DMS53 (cell line): ENCODE measurements at places on chromosomes 4 and X.

- peak; percentile 45 for DNase-seq
These were observed 574 bp upstream of the CFAP97 start for GRCh38 chr4:185204238-185204910.

GRCh38 chr4:24979554-24979953 is 51.2 kb downstream of the LGI2 start:
- DNase-seq = peak; percentile 37

GRCh38 chrX:40434947-40435346 is 145.8 kb upstream of the ATP6AP2 start:
- DNase-seq = peak; percentile 7

DNA sequence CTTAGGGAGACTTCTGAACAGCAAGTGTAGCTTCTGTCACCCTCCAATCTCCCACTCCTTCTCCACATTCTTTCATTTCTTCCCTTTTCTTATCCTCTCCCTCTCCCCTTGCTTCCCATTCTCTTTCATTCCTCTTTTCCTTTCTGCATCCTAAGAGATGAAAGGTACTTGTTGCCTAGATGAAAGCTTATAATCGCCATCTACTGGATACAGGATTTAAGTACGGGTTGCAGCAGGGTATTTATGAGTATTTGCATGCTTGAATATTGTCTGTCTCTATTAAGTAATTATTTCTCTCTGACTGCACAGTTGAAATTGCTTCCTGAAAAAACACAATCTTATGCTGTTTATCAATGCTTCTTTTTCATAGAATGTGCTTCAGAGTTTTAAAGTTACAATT is 174.0 kb upstream of the TENT5D start:
- peak; percentile 17 for DNase-seq

DNA sequence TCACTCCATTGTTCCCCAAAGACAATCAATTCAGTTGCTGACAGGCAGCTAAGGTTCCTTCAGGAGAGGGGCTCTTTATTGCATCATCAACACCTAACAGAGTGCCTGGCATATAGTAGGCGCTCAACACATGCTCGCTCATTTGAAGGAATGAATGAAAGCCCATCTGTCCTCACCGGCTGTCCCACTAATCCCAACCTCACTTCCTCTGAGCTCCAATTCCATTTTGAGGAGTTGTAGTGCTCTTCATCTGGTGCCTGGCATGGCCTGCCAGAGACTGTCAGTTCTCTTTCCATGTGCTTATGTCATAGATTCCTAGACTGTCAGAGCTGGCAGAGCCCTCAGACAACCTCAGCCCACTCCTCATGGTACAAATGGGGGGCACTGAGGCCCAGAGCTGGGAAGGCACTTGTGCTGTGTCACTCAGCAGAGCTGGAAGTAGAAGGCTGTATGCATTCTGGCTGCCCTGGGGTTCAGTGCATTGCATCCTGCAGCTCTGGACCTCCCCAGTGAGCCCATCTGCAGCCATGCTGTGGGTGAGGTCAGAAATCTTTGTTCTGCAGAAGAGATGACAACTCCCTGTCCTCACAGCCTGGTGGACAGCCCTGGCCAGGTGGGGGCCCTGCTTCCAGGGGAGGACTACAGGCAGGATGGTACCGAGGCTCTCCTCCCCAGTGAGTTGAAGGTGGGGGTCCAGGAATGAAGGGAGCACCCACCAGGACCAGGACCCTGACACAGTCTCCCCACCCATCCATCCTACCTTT is 134.9 kb upstream of the PJA1 start:
- DNase-seq = no peak

- DNase-seq = no peak
These were observed 69.3 kb upstream of the LDB2 start for GRCh38 chr4:16967722-16968121.

GRCh38 chrX:15723887-15724517 is 14.1 kb upstream of the CA5B start:
- DNase-seq = no peak

GRCh38 chrX:136480383-136480782 is 7.4 kb upstream of the BRS3 start:
- DNase-seq = no peak

DNA sequence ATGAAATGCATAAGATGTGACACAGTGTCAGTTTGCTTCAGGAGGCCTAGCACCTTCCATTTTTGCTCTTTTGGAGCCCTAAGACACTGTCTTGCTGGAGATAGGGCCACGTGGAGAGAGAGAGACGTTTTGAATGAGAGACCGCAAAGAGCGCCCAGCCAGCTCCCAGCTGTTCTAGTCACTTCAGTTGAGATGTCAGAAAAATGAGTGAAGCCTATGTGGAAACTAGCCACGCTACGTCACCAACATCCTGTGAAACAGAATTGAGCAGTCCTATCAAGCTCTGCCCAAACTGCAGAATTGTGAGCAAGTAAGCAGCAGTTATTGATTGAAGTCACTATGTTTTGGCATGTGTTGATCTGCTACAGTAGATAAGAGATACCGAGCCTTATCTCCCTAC is 13.1 kb downstream of the GPR82 start:
- DNase-seq = no peak
